ENCODE measurements at places on chromosomes 6 and 20. TPM values are rescaled to one million over a fixed set of nuclear protein-coding genes. Genes with fewer than 3 reads are reported as not detected.

DNA sequence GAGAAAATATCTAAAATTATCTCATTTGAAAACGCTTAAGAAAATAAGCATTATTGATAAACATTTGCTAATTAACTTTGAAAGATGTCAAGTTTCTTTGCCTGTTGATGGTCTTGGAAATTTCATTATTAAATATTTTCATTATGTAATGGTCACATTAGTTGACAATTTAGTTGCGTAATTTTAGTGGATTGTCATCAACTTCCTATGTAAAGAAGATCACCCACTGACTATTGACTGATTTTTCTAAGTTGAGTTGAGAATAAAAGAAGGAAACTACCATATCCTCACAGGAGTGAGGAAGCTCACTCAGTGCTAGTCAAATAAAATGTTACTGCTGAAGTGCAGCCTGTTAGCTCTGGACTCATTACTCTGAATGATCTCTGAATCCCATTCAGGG is 79.9 kb upstream of the LY86 start:
- no peaks in the 10 kb centered on the region for H3K36me3 ChIP-seq
- no peak overlapping the region for H3K4me3 ChIP-seq
- no peaks in the 10 kb centered on the region for H3K27me3 ChIP-seq
- no peaks in the 10 kb centered on the region for H3K4me1 ChIP-seq

DNA sequence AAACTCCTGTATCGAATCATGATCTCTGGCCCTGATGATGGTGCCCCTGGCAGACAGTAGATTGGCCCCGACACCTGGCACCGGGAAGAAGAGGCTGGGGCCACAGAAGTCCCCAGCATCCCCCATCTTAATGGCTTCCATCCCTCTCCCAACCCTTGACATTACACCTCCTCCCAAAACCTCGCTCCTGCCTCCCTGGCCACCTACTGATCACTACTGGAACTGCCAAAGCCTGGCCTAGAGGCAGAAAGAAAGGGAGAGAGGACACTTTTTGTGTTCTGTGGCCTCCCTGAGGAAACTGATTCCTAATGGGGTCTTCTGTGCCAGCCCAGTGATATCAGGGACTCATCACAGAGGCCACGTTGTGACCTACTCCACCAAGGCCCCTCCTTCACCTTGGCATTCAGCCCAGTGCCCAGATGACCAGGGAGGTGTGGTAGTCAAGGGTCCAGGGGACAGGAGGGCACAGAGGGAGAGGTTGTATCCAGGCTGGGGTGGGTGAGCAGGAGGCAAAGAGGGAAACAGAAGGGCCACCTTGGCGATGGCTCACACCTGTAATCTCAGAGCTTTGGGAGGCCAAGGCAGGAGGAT is 6.1 kb downstream of the C20orf173 start:
- H3K27ac ChIP-seq, result no peak overlapping the region
- H3K36me3 ChIP-seq, result no peaks in the 10 kb centered on the region
- no peak for DNase-seq
- no peaks in the 10 kb centered on the region for H3K27me3 ChIP-seq
- no peaks in the 10 kb centered on the region for H3K4me1 ChIP-seq

Gene DLK2
- total RNA-seq, result 0.76 TPM

Gene MTFR2
- 3.7 TPM for total RNA-seq

DNA sequence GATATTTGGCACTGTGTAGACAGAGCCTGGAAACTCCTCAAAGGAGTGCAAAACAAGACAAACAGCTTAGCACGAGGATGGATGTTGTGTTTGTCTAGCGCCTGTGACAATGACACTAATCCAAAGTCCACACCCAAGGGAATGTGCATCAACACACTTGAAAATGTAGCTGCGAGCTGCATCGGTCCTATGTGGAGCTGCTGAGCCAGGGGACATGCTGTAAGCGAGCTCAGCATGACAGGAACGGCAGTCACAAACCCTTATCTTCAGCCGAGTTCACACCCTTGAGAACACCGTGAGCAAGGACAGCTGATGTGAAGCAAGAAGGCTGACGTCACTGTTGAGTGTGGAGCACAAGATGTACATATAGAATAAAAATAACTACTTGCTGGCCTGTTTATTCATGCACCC is 684.3 kb downstream of the QKI start:
- no peaks in the 10 kb centered on the region for H3K4me1 ChIP-seq
- no peak overlapping the region for H3K27ac ChIP-seq
- H3K27me3 ChIP-seq, result no peaks in the 10 kb centered on the region
- no peak overlapping the region for H3K4me3 ChIP-seq
- H3K36me3 ChIP-seq, result no peaks in the 10 kb centered on the region

Gene SAMD3
- total RNA-seq, result 49.6 TPM
